ENCODE measurements at places on chromosomes 5 and 9.

DNA sequence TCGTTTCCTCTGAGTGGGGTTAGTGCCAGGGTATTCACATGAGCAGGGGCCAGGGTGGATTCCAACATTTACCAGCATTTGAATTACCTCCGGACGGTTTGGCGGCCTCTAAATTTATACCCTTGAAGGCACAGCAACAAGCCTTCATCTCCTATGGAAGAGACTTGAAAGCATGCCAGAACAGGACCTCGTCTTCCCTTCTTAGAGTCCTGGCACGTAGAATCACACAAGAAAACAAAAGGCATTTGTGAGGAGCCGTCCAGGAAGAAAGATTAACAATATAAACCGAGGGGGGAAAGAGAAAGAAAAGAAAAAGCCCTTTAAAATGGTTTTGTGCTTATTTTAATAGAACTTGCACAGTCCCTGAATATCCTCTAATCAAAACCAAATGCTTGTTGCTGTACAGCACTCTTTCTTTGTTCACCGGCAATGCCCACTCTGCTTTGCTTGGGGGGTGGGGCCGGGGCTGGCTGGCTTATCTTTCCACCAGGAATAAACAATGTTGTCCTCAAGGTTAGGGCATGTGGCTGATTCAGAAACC is 575.8 kb upstream of the ZNF462 start:
- no peak for DNase-seq

GRCh38 chr9:94586814-94587213 is 6.8 kb downstream of the FBP2 start:
- no peak for DNase-seq

GRCh38 chr5:2335125-2335732 is 416.2 kb downstream of the IRX2 start:
- DNase-seq = no peak

- no peak for DNase-seq
Observed at GRCh38 chr5:178288401-178289368, 56.1 kb upstream of the PHYKPL start.

DNA sequence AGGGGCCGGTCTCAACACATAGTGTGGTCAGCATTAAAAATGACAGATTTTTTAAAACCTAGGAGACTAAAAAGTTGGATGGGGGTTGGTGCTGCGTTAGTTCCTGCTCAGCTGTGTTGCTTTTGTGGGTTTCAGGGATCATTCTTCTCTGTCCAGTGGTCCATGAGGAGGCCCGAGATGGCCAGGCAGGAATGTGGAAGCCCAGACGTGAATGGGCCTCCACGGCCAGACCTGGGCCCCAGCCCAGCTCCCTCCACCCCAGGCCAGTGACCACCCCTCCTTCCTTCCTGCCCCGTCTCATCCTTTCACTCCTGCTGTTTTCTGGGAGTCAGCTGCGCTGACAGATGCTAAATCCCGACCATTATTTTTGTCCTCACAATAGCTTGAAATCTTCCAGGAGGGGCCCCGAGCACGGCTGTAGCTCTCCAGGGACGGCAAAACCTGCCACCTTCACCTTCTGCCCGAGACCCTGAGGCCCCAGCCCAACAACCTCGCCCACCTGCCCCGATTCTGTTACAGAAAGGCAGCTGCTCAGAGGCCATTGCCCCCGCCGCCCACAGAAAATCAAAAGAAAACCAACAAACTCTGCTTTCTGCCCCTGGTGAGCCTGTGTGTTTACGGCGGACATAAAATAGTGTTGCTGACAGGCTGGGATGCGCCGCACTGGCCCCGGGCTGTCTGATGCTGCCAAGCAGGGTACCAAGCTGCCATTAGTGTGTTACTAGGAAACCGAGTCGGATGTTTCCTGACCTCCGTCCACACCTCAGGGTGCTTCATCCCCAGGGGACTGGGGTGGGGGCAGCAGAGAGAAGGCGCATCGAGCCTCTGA is 83.7 kb upstream of the SARDH start:
- DNase-seq = no peak

DNA sequence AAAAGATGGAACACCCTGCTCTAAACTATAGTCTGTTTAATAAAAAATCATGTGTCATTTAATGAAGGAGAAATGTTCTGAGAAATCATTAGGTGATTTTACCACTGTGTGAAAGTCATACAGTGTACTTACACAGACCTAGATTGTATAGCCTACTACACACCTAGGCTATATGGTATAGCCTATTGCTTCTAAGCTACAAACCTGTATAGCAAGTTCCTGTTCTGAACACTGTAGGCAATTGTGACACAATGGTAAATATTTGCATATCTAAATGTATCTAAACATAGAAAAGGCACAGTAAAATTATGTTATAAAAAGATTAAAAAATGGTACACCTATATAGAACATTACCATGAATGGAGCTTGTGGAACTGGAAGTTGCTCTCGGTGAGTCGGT is 40.6 kb downstream of the EFNA5 start:
- no peak for DNase-seq

- DNase-seq = no peak
Observed at GRCh38 chr5:17343675-17344074, 126.2 kb downstream of the BASP1 start.

- no peak for DNase-seq
Observed at GRCh38 chr9:133690081-133690561, 48.0 kb downstream of the SARDH start.

DNA sequence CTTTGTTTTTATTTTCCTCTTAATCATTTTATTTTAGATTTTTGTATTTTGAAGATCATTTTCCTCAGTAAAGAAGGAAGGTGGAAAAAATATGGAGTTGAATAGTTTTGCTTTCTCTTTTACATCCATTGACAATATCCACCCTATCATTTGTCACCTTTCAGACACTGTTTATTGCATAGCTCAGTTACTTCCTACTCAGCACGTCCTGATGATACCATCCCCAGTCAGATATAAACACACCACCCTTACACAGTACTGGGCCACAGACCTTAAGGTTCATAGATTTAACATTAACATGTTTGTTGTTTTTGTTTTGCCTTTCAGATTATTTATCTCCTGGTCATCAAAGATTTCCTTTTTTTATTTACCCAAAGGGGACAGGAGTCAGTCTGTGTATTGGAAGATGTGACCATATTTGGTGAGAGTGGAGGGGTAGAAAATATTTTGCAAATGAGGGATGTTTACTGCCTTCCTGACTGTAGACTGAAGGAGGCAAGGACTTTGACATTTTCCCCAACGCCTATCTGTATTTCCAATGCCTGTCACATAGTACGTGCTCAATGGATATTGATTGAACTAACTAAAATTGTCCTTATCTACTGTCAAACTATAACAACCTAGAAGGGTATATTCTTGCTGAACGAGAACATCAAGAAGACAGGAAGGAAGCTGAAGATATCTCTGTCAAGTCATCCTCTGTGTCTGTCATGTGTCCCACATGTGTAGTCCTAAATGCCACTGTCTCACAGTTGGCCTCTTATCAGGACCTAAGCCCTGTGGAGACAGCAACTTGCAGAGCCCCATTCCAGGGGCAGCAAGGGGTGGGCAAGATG is 15.6 kb downstream of the STX17 start:
- no peak for DNase-seq

DNA sequence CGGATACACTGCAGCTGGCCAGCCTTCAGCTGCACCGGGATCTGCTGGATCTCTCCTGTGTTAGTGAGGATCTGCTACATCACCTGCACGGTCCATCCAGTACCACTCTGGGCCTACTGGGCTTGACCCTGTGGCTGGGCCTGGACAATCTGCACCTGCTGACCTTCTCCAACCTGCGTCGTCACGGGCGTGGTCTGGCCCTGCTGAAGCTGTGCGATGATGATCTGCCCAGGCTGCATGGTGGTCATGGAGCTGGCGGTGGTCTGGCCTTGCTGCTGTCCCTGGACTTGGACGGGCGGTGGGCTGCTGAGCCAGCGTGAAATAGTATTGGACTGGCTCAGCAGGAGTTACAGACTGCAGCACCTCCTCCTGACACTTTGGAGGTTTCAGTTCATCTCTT is 137.1 kb upstream of the GAS1 start:
- DNase-seq = no peak

All from stimulated activated CD4-positive, alpha-beta T cell treated with anti-CD3 and anti-CD28 coated beads, Interleukin-15, amount 100 ng/mL, for 24 hours (primary cell).